ENCODE measurements at places on chromosomes 7 and 10.

GRCh38 chr7:131385039-131385605 is 57.4 kb downstream of the MKLN1 start:
- peak; percentile 19 for DNase-seq

DNA sequence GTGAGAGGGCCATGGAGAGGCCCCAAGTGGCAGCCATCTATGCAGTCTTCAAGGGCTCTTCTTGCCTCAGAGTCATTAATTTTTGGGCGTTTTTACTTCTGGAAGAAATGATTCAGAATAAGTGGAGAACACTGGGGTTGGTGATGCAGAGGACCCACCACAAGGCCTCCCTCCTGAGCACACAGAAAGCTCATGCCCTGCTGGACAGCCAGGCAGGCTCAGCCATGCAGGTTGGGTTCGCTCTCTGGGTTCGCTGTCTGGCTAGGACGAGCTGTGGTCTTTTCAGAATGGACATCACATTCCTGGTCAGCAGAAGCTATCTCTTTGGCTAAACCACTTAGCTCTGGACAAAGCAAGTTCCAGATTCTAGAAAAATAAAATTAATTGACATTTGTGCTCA is 480.8 kb downstream of the RPS24 start:
- DNase-seq, result no peak

GRCh38 chr10:69278446-69278963 is at the start of gene HK1:
Gene HK1, plus strand, starts transcription at chr10:69278496.
- peak; percentile 72 for DNase-seq

GRCh38 chr7:135979471-135980011 is 2.4 kb upstream of the MTPN start:
- DNase-seq, result no peak

GRCh38 chr10:43336641-43337318 is 34.7 kb upstream of the FXYD4 start:
- no peak for DNase-seq
